Heart right ventricle (tissue), 16 donors: ENCODE measurements at places on chromosomes 1 and 21.

GRCh38 chr1:92444351-92444750, 42.4 kb downstream of the GFI1 start:
- DNase-seq = no peak

GRCh38 chr1:221444346-221444745, 297.5 kb downstream of the DUSP10 start:
- no peak for DNase-seq

DNA sequence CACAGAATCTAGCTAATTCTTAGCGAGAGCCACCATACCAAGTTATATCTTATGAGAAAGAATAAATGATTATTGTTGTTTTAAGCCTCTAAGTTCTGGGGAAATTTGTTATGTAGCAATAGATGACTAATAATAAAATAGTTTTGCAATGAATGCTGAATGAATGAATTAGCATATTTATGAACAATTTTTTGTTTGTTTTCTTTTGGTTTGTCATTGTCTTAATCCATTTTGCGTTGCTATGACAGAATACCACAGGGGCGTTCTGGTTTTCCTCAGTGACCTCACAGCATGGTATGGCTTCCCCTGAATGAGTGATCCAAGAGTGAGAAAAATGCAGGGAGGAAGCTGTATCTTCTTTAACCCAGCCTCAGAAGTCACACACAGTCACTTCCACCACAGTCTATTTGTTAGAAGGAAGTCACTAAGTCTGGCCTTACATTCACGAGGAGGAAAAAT, 53.8 kb upstream of the HPDL start:
- no peak for DNase-seq

- no peak for DNase-seq
Measured at GRCh38 chr1:46219551-46220520, 16.7 kb downstream of the LURAP1 start.

DNA sequence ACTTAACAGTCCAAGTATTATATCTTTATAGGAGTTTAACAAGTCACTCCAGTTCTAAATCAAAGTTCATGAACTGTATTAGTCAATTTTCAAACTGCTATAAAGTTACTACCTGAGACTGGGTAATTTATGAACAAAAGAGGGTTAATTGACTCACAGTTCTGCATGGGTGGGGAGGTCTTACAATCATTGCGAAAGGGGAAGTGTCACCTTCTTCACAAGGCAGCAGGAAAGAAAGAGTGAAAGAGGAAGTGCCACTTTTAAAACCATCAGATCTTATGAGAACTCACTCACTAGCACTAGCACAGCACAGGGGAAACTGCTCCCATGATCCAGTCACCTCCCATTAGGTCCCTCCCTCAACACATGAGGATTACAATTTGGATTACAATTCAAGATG, 70.0 kb downstream of the CLCA4 start:
- no peak for DNase-seq

DNA sequence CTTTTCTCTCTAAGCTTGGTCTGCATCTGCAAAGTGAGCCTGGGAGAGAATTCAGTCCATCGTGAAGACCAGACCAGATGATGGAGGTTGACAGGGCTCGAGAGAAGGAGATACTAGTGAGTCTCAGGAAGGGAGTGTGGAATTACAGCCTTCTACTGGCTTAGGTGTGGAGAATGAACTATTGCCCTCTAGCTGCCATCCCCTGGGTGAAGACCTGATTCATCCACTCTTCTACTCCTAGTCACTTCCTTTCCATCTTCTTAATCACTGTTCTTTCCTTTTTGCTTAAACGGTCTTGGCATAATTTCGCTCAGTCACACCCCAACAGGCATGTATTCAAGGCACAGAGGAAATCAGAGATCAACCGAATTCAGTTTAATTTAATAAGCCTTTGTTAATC, 34.0 kb upstream of the HSD17B7 start:
- DNase-seq = no peak

DNA sequence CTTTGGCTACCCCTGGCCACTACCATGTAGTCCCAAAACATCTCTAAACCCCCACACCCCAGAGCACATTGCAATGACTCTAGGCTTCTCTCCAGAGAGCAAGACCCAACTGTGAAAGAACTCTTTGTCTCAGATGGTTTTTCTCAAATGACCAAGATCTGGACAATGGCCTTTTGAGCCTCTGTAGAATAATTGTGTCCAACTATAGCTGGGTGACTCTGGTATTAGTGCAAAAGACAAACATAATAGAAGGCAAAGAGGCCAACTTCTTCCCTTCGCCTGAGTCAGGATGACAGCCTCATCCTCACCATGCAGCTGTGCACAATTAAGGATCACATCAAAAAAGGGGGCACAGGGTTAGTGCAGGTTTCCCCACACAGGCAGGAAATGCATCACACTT, 139.6 kb downstream of the BRINP2 start:
- no peak for DNase-seq
